ENCODE measurements at places on chromosomes 7 and 10.
A peak's percentile ranks its signal among the peaks of the same experiment; 100 is the strongest.

GRCh38 chr7:110027385-110027784 lies 1063.5 kb upstream of the LRRN3 start:
- DNase-seq: no peak

DNA sequence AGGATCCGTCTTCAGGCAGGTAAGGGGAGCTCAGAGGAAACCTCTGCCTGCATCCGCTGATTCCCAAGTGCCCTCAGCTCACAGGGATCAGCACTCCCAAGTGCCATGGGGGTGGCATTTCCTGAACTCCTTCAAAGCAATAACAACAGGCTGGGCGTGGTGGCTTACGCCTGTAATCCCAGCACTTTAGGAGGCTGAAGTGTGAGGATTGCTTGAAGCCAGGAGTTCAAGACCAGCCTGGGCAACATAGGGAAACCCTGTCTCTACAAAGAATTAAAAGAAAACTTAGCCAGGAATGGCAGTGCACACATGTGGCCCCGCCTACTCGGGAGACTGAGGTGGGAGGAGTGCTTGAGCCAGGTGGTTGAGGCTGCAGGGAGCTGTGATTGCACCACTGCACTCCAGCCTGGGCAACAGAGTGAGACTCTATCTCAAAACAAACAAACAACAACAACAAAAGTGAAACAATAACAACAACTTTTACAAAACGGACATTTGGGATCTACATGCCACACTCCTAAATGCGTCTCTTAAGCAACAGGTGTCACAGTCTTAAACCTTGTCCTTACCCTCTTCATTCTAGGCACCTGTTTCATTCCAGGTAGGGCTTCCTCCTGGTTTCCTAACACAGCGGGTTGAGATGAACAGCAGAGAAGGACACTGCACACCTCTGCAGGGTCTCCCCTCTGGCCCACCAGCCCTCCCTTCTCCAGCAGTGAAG lies 73.8 kb downstream of the PAXIP1 start:
- no peak for DNase-seq

DNA sequence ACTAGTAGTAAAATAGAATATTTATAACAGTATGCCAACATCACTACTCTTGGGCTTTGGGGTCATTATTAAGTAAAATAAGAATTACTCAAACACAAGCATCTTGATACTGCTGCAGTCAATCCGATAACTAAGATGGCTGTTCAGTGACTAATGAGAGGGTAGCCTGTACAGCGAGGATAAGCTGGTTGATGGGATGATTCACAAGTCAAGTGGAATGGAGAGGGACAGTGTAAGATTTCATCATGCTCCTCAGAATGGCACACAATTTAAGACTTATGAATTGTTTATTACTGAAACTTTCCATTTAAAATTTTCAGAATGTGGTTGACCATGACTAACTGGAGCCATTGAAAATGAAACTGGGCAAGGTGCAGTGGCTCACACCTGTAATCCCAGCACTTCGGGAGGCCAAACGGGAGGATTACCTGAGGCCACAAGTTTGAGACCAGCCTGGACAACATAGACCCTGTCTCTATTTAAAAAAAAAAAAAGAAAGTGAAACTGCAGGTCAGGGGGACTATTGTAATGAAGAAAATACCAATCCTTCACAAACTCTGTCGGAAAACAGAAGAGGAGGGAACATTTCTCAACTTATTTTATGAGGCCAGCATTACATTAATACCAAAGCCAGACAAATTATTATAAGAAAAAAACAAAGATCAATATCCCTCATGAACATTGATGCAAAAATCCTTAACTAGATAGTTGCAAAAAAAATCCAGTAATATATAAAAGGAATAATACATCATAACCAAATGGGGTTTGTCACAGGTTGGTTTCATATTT lies 11.2 kb downstream of the AVL9 start:
- DNase-seq: no peak

DNA sequence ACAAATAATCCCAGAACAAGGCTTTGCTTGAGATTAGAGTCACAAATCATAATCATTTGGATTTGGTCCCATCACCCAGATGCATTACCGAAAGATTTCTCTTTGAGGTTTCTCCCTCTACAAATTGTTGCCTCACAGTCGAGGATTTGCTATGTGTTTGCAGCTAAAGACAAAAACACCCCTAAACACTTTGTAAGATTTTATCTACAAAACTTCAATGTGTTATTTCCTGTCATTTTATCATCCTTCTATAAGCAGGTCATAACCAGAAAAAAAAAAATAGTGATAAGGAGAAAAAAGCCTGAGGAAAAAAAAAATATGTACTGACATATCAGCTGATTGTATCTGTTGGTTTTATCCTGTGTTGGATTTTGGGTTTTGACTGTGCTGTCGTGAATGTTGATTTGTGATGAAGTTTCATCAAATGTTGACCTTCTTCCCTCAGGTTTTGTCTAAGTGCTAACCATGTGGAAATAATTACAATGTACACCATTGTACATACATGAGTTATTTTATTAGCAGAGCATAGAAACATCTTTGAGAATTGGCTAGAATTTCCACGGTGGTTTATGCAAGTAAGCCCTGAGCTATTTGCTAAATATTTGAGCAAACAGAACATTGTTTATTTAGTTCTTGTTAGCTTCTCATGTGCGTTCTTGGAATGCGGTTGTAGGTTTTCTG lies 274.4 kb downstream of the NEBL start:
- DNase-seq: no peak

DNA sequence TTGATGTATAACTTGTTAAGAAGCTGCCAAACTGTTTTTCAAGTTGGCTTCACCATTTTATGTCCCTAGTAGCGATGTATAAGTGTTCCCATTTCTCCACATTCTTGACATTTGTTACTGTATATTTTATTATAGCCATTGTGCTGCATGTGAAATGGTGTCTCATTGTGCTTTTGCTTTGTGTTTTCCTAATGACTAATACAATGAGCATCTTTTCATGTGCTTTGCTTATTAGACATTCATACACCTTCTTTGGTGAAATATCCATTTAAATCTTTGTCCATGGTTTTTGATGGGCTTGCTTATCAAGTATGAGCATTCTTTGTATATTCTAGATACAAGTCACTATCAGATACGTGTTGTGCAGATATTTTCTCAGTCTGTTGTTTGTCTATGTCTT lies 203.0 kb downstream of the CCSER2 start:
- DNase-seq: no peak

- peak; percentile 86 for DNase-seq
These were observed 26.1 kb downstream of the PLAC9 start for GRCh38 chr10:80158598-80159127.

GRCh38 chr7:151053096-151053495 lies 4.6 kb downstream of the CDK5 start:
- DNase-seq: no peak

- DNase-seq: no peak
These were observed 53.1 kb upstream of the C7orf33 start for GRCh38 chr7:148537435-148537834.

DNA sequence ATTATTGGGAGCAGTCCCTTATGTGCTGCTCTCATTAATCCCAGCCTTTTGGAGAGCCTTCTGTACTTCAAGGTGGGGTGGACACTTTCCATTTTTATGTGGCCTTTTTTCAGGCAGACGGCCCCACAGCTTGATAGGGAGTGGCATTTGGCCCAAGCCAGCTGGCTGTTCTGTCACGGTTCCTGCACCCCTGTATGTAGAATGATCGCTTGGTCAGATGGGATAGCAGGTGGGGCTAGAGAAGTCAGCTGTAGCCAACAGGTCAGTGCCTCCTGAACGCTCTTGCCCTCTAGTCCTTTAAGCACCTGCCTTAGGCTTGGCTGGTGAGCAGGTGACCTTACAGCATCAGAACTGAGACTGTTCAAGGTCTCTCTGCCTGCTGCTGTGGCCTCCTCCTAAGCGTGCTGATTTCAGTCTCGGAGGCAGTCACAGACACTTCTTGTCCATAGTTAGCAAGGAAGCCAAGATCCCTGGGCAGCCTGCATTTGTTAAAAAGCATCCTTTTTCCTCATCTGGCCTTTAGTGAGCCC lies 95.3 kb downstream of the LRRC4 start:
- DNase-seq: no peak

GRCh38 chr7:159144758-159145489 lies at the start of gene VIPR2:
TSS of gene VIPR2 (minus strand) at chr7:159144867. CDS start at chr7:159144771, 96 bp downstream.
- no peak for DNase-seq

DNA sequence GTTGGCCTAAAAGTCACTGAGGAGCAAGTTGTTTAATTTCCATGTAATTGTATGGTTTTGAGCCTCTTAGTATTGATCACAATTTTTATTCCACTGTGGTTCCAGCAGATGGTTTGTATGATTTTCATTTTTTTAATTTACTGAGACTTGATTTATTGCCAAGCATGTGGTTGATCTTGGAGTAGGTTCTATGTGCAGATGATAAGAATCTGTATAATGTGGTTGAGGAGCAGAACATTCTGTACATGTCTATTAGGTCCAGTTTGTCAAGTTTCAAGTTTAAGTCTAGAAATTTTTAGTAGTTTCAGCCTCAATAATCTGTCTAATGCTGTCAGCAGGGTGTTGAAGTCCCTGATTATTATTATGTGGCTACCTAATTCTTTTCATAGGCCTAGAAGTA lies 22.7 kb upstream of the ZWINT start:
- DNase-seq: no peak

DNA sequence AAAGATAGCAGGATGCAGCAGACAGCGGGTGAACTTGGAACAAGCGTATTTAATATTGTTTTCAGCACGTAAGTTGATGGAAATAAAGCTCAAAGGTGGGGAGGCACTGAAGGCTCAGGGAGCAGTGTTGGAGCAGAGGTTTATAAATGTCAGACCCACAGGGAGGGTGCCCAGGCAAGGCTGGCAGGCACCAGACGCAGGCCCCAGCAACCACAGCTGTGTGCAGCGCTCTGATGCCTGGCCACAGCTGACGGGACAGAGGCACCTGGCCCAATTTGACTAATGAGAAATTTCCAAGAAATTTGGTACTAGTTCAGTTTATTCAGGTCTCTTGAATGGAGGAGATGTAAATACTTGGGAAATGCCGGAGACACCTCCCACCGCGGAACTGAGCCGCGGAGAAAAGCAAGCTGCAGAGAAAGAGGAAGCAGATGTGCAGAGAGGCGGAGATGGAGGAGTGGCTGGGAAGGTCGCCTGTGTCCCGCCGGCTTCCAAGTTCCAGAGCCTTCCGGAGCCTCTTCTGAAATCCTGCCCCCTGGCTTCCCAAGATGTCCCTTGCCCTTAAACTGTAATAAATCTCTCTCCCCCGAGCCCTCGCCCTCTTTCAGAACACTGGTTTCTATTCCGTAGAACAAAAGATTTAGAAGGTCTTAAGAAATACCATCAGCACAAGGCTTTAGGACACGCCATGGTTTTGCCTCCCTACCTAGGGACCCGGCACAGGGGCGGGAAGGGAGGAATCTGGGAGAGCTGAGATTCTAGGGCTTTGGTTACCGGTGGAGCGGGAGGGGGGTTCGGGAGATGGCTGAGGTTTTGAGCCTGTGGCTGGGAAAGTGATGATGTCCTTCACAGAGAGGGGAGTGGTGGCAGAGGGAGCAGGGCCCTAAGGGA lies 38.4 kb upstream of the PLXNA4 start:
- peak; percentile 6 for DNase-seq

- peak; percentile 26 for DNase-seq
These were observed 739 bp upstream of the MEST start for GRCh38 chr7:130490888-130491804.

DNA sequence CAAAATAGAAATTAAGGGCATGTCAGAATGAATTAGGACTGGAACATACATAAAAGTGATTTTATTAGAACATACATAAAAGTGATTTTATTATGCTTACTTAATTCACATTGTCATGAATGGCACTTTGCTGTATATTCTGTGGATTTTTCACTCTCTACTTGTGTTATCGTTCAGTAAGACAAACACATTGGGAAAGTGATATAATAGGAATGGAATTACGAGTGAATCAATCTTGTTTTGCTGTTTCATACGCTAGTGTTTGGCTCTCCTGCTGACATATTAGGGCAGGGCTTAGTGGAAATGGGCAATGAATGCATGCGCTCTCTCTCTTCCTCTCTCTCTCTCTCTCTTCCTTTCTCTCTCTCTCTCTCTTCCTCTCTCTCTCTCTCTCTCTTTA lies 561.1 kb downstream of the ACTR3B start:
- DNase-seq: no peak

Data from putamen (tissue), 1 donor.